ENCODE measurements at places on chromosomes 3 and 15. TPM values are rescaled to one million over a fixed set of nuclear protein-coding genes. Genes with fewer than 3 reads are reported as not detected.

- no peaks in the 10 kb centered on the region for H3K4me1 ChIP-seq
- no peak overlapping the region for H3K4me3 ChIP-seq
- no peak for DNase-seq
- H3K36me3 ChIP-seq, result no peaks in the 10 kb centered on the region
- no peaks in the 10 kb centered on the region for H3K27me3 ChIP-seq
- H3K27ac ChIP-seq, result no peak overlapping the region
These were observed 5.7 kb upstream of the CAV3 start for GRCh38 chr3:8727605-8728512.

DNA sequence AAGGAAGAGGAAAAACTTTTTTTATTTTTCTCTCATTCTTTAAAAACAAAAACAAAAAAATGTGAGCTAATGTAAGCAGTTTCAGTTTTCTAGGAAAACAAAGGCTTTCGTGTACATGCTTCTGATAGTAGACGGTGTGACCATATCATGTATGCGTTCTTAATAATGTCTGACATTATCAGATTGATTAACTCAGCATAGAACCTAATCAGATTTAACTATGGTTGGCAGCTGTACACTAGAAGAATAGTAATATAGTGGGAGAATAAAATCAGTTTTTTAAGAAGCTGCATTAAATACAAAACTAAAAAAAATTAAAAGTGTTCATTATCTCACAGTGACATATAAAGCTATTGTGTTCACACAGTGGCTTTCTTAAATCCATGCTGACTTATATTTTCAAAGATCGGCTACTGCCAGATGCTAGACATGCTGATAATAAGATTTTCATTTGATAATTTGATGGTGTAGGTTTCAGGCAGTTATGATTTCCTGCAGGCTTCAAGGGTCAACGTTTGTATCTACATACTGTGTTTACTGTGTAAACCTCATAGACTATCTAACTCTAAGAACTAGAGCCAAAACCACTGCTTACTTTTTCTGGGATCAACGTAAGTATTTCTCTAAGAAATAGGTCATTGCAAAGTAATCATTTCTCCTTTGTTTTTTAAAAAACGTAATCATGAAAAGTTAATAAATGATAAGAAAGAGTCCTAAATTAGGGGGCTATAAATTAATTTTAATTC, 74.0 kb downstream of the UBE2E2 start:
- H3K27ac ChIP-seq, result no peak overlapping the region
- no peaks in the 10 kb centered on the region for H3K36me3 ChIP-seq
- H3K27me3 ChIP-seq, result no peaks in the 10 kb centered on the region
- H3K4me1 ChIP-seq, result no peaks in the 10 kb centered on the region
- no peak overlapping the region for H3K4me3 ChIP-seq
- no peak for DNase-seq

DNA sequence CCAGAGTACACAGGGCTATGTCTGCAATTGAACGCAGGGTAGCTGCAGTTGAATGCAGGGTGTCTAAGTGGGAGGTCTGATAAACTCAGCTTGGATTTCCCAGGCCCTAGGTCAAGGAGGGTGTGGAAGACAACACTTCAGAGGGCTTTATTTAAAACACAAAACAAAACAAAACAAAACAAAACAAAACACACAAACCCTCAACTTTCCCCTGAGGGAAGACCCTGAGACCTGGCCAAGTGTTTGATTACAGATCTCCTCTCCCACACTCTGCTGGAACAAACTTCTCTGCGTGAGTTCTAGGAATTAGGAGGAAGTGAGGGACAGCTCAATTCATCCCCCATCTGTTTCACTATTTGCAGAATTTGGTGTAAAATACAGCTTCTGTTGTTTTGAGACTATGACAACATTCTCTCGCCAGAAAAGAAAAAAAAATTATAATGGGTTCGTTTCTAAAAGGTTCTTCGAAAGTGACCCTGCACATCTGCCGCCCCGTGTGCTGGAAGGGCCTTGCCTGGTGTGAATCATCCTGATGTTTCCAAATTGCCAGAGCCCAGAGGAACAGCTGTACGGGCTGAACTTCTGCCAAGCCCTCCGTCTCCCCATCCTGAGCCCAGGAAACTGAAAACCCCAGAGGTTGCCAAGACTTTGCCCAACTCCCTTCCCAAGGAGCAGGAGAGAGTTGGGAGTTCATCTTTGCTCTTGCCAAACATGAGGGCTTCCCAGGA, 73.3 kb upstream of the RAD18 start:
- no peaks in the 10 kb centered on the region for H3K4me1 ChIP-seq
- H3K27me3 ChIP-seq, result no peaks in the 10 kb centered on the region
- no peak overlapping the region for H3K4me3 ChIP-seq
- DNase-seq, result no peak
- H3K36me3 ChIP-seq, result no peaks in the 10 kb centered on the region

DNA sequence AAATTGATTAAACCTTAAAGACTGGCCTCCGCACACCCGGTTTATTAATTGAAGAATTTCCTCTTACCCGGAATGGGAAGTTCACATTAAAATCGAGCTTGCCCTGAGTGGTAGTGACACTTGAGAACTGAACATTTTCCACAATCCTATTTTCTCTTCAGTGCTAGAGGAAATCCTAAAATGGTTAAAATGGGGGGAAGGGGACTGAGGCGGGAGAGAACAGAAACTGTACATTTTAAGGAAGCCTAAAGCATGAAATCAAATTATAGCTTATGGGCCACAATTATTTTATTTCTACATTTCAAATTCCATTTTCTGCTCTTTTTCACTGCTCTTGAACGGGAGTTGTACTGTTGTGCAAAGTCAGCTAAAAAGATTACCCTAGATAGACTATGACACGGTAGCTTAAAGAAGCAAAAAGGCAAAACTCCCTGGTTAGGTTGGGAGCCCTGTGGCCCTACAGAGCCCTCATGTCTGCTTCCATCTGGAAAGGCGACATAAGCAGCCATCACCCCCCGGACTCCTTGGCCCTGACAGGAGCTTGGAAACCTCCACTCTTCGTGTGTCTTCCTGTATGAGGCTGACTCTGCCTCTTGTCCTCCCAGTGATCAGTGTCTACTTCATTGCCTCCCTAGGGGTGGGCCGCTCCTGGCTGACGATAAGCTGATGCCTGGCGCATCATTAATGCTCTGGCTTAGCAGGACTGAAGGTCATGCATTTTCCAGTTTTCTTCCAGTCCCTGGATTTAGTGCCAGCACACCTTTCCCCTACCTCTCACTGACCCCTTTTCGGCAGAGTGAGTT, 79.3 kb downstream of the EEFSEC start:
- H3K36me3 ChIP-seq, result no peaks in the 10 kb centered on the region
- no peak overlapping the region for H3K27ac ChIP-seq
- H3K4me3 ChIP-seq, result no peak overlapping the region
- no peaks in the 10 kb centered on the region for H3K27me3 ChIP-seq
- no peak for DNase-seq

- no peak overlapping the region for H3K4me3 ChIP-seq
- H3K27ac ChIP-seq, result no peak overlapping the region
- no peaks in the 10 kb centered on the region for H3K27me3 ChIP-seq
- H3K4me1 ChIP-seq, result no peaks in the 10 kb centered on the region
- no peak for DNase-seq
These were observed 61.0 kb downstream of the TOP2B start for GRCh38 chr3:25603703-25604102.

DNA sequence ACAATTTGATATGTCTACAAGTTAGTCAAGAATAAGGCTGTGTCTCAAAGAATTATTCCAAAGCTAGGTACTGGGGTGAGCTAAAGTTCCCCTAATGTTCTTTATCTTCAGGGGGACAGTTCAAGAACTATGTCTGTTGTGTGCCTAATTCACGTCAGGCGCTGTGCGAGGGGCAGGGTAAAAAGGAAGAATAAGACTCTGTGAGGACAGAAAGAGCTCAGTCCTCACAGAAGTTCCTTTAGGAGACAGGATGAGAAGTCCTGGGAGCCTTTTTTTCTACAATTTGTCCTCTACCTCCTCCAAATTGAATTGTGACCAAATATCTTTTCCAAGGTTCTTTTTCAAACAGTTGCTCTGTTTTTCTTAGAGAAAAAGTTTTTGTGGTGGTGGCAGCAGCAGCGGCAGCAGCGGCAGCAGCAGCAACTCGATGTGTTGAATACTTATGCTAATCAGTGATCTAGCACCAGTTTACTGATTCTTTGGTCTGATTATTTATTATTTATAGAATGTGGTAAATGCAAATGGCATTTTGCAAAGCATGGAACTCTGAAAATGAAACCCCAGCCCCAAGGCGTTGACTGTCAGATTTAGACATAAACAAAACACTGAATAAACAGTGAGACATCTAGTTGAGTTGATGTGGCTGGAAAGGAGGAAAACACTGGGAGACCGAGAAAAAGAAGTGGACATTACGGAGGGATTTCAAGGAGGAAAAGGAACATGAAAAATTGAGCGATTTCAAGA, 88.6 kb downstream of the GTPBP8 start:
- no peaks in the 10 kb centered on the region for H3K27me3 ChIP-seq
- H3K4me3 ChIP-seq, result no peak overlapping the region
- H3K27ac ChIP-seq, result no peak overlapping the region
- H3K4me1 ChIP-seq, result no peaks in the 10 kb centered on the region
- H3K36me3 ChIP-seq, result no peaks in the 10 kb centered on the region

DNA sequence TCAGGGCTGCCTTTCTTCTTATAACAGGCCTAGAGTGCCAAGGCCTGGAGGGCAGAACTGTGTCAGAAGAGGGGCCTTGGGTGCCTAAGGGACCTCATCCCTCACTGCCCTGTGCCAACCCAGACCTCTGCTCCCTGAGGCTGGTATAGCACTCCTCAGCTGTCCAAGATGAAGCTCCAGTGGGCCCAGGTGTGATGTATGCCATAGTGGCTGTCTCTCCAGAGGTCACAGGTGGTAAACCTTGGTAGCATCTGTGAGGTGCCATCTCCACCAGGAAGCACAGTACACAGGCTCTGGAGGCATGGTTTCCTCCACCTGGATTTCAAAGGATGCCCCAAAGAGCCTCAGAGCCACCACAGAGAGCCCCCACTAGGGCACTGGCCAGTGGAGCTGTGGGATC, 12.3 kb upstream of the KLHL40 start:
- no peaks in the 10 kb centered on the region for H3K36me3 ChIP-seq
- no peak overlapping the region for H3K27ac ChIP-seq
- H3K27me3 ChIP-seq, result no peaks in the 10 kb centered on the region
- H3K4me3 ChIP-seq, result no peak overlapping the region
- DNase-seq, result no peak
- no peaks in the 10 kb centered on the region for H3K4me1 ChIP-seq

DNA sequence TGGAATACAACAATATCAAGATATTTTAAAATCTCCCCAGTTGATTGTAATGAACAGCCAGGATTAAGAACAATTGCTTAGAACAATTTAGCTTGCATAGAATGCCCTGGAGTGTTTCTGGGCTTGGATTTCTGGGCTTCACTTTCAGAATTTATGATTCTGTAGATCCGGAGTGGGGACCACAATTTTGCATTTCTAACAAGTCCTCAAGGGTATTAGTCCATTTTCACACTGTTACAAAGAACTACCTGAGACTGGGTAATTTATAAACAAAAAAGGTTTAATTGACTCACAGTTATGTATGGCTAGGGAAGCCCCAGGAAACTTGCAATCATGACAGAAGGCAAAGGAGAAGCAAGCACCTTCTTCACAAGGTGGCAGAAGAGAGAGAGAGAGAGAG, 54.3 kb upstream of the MYRIP start:
- no peak overlapping the region for H3K4me3 ChIP-seq
- H3K36me3 ChIP-seq, result no peaks in the 10 kb centered on the region
- no peak for DNase-seq

- no peaks in the 10 kb centered on the region for H3K36me3 ChIP-seq
- no peak for DNase-seq
- H3K27me3 ChIP-seq, result no peaks in the 10 kb centered on the region
- H3K4me3 ChIP-seq, result no peak overlapping the region
These were observed 24.4 kb downstream of the ADCY5 start for GRCh38 chr3:123424321-123424998.

DNA sequence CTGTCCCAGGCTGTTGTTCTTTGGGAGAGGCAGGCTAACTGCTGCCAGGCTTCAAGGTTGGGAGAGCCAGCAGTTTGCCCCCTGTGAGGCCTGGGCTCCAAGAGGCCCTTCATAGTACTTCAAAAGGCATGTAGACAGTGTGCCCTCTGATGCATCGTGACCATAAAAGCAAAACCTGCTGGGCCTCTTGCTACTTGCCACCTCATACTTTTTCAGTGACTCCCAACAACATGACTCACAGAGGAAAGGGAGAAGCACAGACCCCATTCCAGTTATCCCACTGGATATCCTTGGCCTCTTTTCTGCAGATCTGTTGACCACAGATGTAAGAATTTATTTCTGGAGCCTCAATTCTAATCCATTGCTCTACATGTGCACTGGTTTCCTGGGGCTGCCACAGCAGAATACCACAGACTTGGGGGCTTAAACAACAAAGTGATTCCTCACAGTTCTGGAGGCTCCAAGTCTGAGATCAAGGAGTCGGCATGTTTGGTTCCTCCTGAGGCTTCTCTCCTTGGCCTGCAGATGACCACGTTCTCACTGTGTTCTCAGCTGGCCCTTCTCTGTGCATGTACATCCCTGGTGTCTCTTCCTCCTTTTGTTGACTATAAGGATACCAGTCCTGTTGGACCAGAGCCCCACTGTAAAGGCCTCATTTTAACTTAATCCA, 8.9 kb upstream of the NSMCE3 start:
- no peaks in the 10 kb centered on the region for H3K27me3 ChIP-seq
- no peak overlapping the region for H3K27ac ChIP-seq
- no peaks in the 10 kb centered on the region for H3K4me1 ChIP-seq
- H3K36me3 ChIP-seq, result no peaks in the 10 kb centered on the region
- no peak for DNase-seq

GRCh38 chr3:14842277-14842676, 23.5 kb downstream of the FGD5 start:
- H3K36me3 ChIP-seq, result no peaks in the 10 kb centered on the region
- H3K4me1 ChIP-seq, result no peaks in the 10 kb centered on the region
- H3K27ac ChIP-seq, result no peak overlapping the region
- no peak overlapping the region for H3K4me3 ChIP-seq

DNA sequence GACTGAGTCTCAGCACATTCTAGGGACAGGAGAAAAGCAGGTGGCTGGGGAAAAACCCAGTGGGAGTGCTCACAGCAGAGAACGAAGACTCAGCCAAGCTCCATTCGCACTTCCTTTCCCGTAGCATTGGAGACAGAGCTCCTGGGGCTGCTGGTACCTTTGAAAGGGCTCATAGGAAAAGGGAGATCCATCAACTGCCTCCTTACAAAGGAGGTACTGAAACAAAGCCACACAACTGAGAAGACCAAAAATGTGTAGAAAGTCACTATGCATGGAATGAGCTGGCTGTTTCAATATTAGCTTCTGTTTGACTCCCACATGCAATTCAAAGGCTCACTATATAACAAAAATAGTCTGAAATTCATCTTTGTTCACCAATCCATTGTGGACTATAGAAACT, 16.9 kb downstream of the STIMATE start:
- no peak overlapping the region for H3K4me3 ChIP-seq
- no peak overlapping the region for H3K27ac ChIP-seq
- no peaks in the 10 kb centered on the region for H3K27me3 ChIP-seq
- H3K4me1 ChIP-seq, result peaks cover 7% of the 10 kb centered on the region

GRCh38 chr15:43912208-43912607, 85.4 kb downstream of the WDR76 start:
- H3K27me3 ChIP-seq, result no peaks in the 10 kb centered on the region
- no peak overlapping the region for H3K4me3 ChIP-seq
- H3K4me1 ChIP-seq, result no peaks in the 10 kb centered on the region
- DNase-seq, result no peak

PLSCR4 gene
- polyA plus RNA-seq, result not detected

IL5RA gene
- polyA plus RNA-seq, result 1.1 TPM

GOLGA8K gene
- polyA plus RNA-seq, result not detected

SEMA3B gene
- polyA plus RNA-seq, result not detected
